Stimulated activated naive CD4-positive, alpha-beta T cell (primary cell): ENCODE measurements at places on chromosomes 2 and 18.

GRCh38 chr2:128793404-128793803, 474.7 kb upstream of the HS6ST1 start:
- no peak for DNase-seq

- DNase-seq, result no peak
These were observed 28.6 kb upstream of the CHAC2 start for GRCh38 chr2:53739032-53739431.

DNA sequence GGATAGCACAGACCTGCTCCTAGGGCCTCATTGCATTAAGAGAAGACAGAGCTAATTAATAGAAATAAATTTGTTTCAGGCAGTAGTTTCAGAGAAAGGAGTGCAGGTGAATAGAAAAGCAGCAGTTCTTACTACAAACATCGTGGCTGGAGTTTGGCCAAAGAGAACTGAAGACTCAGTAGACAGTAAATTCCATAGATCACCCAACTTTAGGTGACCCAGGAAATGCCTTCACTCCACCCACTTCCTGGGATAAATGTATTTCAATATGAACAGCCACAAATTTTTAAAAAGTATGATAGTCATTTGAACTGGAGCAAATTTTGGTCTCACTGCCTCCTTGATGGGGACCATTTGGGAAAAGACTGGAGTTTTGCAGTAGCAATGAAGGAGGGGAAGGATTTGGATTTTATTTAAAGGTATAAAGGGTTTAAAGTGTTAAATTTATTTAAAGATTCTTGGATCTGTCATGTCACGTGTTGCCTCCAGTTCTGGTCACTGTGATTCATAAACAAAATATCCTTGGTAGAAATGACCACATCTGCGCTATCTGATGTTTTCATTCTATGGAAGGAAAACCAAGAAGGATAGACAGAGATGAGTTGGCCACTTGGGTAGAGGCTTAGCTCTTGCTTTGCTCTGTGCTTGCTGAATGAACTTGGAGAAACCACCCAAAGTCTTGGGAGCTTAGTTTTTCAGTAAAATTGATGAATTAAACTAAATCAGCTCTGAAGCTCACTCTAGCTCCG, 390.2 kb downstream of the THSD7B start:
- no peak for DNase-seq

DNA sequence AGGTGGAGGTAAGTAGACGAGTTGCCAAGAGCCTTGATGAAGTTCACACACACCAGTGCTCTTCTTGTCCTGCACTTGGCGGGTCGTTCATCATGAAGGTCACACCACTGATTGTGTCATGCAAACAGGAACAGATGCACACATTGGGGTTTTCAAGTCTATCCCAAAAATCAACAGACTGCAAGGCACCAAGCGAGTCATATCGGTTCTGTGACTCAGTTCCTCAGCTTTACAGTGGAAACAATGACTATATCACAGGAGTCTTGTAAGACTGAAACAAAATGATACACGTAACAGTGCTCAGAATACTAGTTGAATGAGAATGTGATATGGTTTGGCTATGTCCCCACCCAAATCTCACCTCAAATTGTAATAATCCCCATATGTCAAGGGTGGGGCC, 526.9 kb upstream of the ID2 start:
- DNase-seq, result no peak

- no peak for DNase-seq
These were observed 202.3 kb downstream of the MREG start for GRCh38 chr2:215811003-215811402.
